ENCODE measurements at places on chromosomes 3 and 15.

DNA sequence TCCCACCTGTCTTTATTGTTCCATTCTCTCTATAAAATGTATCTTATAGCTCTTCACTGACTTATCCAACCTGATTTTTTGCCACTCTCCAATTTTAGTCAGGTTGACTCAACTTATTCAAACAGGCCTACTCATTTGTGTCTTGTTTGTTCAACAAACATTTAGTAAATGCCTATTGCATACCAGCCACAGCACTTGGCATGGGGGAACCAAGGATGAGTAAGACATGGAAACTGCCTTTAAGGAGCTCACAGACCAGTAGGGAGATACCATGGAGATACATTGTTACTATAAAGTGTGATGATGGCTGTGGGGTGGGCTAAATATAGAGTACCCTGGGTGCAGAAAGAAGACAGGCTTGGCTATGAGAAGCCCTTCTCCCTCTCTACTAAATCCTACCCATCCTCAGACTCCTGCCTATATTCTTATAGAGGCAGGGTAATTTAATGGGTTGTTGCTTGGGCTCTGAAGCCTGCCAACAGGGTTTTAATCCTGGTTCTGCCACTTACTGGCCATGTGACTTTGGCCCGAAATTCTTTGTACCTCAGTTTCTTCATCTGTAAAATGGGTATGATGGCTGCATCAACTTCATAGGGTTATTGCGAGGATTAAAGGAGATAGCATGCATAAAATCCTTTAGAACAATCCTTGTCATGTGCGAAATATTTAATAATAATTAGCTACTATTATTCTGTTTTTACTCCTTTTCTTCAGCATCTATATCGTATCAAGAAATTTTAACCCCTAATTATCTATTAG lies 348.5 kb upstream of the UMPS start:
- DNase-seq = no peak

GRCh38 chr15:70281261-70281810 lies 183.6 kb upstream of the TLE3 start:
- no peak for DNase-seq

- no peak for DNase-seq
Measured at GRCh38 chr15:75578173-75578947, 755 bp downstream of the PTPN9 start.

GRCh38 chr3:94036909-94037507 lies 8.6 kb upstream of the STX19 start:
- DNase-seq = no peak

DNA sequence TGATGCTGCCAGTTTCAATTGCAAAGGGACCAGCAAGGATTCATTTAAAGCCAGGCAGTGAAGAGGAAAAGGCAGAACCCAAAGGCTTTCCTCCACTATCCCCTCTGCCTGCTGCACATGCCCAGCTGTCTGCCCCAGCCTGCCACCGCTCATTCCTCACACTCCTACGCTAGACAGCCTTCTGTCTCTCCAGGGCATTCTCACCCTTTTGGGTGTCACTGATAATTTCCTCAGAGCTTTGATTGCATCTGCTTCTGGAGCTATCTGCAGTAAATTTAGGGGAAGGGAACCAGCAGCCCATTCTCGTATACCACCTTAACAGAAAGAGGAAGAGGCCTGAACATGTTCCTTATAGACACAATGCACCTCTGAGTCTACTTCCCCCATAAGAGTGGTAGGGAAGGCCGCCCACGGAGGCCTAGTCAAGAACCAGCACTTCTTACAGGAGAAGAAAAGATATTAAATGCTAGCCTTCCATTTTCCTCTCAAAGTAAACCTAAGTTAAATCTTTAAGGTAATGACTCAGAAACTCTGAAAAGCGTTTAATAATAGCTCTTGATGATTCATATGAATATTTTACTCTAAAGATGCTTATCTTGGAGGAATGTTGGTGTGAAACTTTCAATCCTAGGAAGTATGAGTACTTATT lies 20.9 kb downstream of the NUDT16 start:
- no peak for DNase-seq

DNA sequence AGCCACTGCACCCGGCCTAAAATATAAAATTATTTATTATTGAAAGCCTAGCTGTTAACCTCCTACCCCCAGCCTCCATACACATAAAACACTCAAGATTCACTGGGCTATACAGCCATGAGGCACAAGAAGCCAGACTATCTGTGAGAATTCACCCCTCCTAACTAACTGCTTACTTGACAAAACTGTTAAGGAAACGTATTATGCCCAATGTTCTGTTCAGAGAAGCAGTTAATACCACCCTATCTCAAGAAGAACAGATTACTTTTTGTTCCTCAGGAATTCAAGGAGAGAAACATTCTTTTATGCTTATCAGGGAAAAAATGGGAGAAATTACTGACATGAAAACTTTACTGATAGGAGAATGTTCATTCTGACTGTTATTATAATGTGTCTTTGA lies 144.1 kb downstream of the BBX start:
- DNase-seq = no peak

DNA sequence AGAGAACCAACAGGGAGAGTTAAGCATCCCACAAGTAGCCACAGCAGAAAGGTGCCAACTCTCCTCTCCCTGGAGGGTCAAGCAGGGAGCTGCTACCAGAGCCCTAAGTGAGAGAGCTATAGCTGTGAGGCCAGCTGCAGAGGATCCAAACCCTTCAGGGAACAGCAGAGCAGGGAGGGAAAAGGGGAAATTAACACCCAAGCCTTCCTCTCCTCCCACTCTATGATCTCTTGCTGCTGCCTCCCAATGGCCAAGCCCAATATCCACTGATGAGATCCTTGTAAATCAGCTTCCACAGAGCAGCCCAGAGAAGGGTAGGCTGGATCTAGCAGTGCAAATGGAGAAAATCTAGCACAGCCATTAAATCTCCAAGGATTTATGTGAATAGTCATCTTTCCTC lies 68.2 kb upstream of the THBS1 start:
- no peak for DNase-seq

DNA sequence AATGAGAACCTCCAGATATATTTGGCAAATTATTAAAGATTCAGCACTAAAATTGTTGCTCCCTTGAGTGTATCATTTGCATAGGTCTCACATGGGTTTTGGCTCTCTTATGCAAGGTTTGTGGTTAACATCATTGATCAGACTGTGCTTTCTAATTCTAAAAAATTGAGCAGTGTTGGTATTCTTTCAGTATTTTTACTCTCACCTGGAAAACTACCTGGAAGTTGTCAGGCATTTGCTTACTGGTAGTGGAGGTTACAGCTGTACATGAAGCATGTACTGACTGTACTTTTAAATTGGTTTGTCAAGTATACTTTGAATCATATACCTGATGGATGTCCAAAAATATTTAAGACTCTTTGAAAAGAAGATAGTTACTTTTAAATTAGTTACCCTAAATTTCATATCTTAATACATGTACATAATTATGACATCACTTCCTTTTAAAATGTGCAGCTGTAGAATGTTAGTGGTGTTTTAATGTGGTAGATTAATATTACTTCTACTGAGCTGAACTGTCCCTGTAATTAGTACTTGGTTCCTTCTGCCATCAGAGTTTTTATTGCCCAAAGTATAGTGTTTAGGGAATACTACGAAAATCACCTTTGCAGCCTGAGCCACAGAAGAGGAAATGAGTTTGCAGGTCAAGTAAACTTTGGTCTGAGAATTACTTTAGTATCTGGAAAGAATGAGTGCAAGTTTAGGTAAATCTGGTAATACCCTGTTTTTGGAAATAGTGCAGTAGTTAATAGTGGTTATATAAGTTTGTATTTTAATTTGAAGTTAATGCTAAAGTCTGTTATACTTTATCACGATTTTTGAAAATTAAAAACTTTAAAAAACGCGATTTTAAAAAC lies 2.8 kb downstream of the CHD2 start:
- no peak for DNase-seq

DNA sequence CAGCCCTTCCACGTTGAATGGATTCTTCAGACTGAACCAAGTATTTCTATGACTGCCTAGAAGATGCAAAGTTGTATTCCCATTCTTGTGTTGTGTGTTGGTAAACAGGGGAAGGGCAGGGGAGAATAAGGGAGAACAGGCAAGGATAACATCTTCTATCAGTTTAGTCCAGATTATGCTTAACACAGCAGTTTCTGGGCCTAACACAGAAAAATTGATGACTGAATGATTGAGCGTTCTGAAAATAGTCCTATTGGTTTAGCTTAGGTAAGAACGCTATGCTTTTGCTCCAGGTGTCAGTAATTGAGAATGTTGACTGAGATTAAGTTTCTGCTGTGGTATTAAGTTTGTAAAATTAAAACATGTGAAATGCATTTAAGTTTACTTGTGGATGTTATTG lies 8.6 kb downstream of the FOXB1 start:
- DNase-seq = no peak

DNA sequence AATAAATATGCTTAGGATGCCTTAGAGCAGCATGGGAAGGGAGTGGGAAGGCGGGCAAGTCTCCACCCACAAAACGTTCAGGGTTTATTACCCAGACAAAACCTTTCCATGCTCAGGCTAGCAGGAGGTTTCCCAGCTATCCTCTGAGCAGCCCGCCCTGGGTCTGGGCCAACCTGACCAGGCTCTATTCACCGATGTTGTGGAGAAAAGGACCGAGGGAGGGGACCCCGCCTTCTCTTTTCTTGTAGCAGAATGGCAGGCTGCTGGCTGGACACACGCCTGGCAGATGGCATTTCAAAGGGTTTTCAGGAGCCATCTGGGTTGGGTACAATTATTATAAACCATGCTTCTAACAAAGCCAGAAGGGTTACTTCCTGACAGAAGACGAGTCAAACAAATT lies 540.9 kb downstream of the MAGI1 start:
- DNase-seq = no peak

DNA sequence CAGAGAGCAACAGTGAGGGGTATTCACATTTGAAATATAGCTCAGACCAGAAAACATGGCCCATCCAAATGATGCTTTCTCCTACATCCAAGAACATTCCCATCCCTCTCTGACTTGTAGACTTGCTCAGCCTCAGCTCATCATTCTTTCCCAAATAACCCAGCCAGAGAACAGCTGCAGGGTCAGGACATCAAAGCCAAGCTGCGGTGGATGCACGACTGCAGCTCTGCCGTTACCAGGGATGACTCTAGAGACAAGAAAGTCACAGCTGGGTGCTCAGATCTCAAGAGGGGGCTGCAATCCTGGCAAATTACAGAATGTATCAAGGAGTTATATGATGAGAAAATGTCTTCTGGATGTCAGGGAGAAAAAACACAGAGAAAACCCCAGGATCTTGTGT lies 944.3 kb downstream of the NTRK3 start:
- DNase-seq = no peak

DNA sequence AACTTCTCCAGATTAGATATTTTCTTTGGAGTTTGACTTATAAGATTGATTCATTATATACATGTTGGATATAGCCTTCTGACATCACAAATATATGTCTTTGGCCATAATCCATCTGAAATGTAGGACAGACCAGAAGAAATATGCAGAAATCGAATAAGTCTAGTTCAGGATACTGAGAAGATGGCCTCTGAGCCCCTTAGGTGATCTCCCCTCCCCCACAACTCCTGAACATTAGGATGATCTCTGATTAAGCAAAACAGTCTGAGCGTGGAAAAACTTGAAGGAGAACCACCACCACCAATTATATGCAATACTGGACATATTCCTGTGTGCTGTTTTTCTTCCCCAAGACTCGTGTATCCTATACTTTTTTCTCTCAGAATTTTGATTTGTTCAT lies 3.2 kb downstream of the SETD5 start:
- DNase-seq = no peak

DNA sequence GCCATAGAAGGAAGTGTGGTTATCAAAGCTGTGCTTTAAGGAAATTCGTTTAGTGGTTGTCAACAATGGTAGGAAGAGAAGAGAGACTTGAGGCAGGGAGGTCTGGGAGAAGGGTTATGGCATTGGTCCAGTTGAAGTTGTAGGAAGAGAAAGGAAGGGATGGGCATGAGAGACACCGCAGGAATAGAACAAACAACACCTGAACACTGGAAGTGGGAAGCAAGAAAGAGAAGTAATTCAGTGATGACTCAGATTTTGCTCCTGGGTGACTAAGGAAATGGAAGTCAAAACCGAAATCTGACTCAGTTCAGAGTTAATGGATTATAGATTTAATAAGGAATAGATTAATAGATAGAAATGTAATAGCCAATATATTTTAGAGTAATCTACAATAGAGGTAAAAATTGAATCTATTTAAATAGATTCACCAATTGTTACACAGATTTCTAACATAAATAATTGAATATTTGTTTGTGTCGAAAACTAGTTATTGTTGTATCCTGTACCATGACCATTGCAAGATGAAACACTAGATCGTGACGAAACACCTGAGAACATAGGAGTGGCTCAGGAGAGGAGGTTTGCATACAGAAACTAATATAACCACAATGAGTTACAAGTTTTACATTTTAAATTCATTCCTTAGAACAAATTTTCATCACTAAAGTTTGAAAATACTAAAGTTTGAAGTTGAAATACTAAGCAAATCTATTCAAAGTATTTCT lies 36.0 kb downstream of the THBS1 start:
- DNase-seq = no peak

- no peak for DNase-seq
Measured at GRCh38 chr3:40655551-40655950, 130.8 kb downstream of the ZNF621 start.

DNA sequence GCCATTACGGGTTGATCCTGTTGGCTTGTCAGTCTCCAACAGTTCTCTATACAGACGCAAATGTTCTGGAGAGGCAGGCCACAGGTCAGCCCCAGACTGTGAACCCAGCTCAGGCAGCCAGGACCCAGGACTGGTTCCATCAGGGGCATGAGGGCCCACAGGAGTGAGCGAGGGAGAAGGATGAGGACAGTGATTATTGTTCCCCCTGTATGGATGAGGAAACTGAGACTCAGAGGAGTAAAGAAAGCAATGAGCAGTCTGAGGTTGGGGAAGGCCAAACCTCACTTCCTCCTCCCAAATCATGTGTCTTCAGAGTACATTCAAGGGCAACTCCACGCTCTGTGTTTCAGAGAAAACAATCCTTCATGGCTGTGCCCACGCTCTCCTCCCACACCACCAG lies 121.9 kb downstream of the RPLP1 start:
- no peak for DNase-seq

DNA sequence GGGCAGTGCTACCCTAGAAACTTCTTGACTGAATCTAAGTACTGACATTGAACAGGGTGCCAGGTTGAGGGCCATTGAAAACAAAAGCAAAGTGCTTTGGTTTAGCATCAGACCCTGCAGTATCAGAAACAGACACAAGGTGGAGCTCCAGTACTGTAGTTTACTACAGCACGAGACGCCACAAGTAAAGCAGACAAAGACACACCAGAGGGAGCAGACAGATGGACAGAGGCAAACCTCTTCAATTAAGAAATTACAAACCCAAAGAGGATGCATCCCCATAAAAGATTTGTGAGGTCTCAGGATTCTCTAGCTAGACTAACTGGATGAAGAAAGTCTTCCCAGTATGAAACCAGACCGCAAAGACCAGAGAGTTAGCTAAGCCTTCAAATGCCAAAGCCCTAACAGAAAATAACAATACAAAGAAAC lies 16.6 kb downstream of the TOP2B start:
- no peak for DNase-seq

All from NCI-H1417 treated with DMSO at 0.1 percent for 48 hours (cell line).